ENCODE measurements at places on chromosomes 5 and 9. TPM values are rescaled to one million over a fixed set of nuclear protein-coding genes. Genes with fewer than 3 reads are reported as not detected.

GRCh38 chr5:163193886-163194285 lies 243.5 kb upstream of the CCNG1 start:
- DNase-seq, result no peak

GRCh38 chr5:90434116-90434714 lies 24.7 kb upstream of the CETN3 start:
- no peak for DNase-seq

- DNase-seq, result no peak
Observed at GRCh38 chr9:29290516-29290915, 1717.2 kb upstream of the C9orf72 start.

DNA sequence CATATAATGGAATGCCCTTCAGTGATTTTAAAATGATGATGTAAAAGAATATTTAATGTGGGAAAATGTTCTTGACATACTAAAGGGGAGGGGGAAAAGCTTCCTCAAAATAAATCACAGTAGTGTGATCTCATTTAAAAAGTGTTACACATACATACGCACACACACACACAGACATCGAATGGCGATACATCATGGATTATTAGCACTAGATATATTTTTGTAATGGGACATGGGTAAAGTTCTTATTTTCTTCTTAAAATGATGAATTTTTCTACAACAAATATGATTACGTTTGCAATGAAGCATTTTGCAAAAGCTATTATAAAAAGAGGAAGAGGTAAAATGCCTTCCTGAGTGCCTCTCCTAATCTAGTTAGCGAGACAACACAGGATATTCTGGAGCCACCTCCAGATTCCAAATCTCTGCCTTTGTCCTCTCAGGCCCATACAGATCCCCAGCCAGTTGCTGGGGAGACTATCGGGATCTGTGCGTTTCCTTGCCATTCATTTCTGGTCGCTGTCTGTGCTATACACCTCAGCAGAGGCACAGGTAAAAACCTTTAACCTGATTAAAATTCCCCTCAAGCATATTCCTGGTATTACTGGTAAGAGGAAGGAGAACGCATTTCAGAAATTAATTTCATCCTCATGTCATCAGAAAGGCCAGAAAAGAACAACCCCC lies 69.6 kb downstream of the SLC28A3 start:
- no peak for DNase-seq

DNA sequence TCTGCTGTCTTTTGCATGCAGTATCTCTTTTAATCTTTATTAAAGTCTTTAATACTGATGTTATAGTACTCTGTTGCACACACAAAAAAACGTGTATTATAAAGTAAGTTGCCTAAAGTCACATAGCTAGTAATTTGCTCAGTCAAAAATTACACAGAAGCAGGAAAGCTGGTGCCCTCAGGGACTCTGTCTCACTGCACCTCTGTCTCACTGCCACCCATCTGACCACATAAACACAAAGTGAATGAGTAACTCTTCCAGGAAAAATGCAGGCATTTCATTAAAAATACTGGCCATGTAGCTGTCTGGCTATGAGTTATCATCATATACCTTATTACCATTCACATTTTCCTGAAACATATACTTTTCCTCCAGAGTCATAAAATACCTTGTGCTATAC lies 591.7 kb downstream of the CSNK1G3 start:
- DNase-seq, result no peak

GRCh38 chr5:55226934-55227663 lies at the start of gene MCIDAS:
TSS of gene MCIDAS (minus strand) at chr5:55227315. CDS start at chr5:55227138, 177 bp downstream.
- DNase-seq, result no peak

DNA sequence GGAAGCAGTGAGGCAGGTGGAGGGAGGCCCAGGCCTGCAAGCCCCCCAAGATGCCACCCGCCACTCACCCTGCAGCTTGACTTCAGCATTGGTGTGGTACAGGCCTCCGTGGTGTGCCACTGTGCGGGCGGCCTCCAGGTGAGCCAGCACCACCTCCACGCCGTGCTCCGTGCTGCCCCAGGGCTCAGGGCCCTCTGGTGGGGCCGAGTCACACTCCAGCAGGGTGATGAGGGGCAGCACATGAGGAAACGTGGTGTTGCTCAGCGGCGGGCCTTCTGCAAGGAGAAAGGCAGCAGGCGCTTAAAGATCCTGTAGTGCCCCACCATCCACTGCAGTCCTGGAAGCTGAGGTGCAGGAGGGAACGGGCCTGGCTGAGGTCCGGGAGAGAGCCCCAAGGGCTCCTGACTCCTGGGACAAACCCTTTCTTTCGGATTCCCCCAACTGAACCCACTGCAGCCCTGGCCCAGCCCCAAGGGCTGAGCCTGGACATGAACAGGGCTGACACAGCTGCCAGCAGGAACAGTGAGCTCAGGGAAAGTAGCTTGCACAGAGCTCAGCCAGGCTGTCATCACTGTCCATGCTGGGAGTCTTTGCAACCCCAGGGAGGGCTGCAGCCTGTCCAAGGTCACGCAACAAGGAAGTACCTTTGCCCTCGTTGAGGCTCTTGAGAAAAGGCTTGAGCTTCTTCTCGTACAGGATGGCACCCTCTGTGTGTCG lies 4.7 kb upstream of the TOR2A start:
- DNase-seq, result no peak

GRCh38 chr9:130895481-130896232 lies 955 bp downstream of the QRFP start:
- no peak for DNase-seq

- DNase-seq, result no peak
Observed at GRCh38 chr5:170338933-170339779, 41.6 kb upstream of the LCP2 start.

DNA sequence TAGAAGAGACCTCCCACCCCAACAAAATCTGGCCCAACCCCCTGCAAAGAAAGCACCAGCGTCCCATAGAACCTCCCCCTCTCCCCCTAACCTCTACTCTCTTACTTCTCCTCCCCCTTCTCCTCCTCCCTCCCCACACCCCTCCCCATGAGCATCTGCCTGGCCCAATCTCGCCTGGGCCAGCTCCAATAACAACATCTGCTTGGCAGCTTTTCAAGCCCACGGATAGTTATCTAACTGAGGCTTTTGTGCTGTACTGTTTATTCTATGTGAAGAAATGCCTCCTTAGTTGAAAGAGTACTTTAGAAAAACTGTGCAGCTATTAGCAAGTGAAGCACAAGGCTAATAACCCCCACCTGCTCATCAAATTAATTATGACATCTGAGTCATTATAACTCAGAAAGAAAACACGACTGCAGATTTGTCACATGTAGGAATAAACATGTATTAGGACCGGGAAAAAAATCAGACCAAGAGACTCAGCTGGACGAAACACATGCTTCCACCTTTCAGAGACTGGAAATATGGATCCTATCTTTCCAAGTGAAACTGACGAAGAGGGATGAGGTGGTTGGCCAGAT lies 42.8 kb downstream of the NFIB start:
- DNase-seq, result no peak

- no peak for DNase-seq
Observed at GRCh38 chr5:171371326-171371725, 16.3 kb upstream of the NPM1 start.

- DNase-seq, result no peak
Observed at GRCh38 chr9:33222031-33222430, 17.9 kb upstream of the SPINK4 start.

The ARL10 gene
- 14.8 TPM for total RNA-seq

DNA sequence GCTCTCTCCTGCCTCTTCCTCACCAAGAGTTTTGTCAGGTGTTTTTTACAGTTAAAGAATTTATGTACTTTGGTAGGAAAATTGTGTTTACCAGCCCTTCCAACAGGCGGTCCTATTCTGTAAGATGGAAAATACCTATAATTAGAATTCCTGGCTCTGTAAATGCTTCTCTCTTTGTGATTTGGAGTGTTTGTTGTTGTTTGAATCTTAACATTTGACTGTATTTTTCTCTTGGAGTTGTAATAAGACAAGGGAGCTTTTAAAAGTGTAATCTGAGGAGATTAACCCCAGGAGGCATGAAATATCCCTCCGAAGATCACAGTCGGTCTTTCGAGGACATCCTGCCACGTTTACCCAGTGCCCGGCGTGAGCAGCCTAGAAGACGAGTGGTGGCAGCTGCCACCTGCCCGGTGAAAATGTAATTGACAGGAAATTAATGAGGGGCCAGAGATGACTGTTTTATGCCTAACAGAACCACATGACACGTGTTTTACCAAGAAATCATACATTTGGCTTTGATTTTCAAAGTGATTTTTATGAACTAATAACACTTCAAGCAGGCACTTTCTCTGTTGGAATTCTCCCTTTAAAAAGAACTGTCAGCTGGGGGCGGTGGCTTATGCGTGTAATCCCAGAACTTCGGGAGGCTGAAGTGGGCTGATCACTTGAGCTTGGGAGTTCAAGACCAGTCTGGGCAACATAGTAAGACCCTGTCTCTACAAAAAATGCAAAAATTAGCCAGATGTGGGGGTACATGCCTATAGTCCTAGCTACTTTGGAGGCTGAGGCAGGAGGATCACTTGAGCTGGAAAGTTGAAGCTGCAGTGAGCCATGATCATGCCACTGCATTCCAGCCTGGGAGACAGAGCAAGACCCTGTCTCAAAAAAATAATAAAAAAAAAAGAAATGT lies 20.0 kb downstream of the ANKRD33B start:
- DNase-seq, result no peak

The KCNMB1 gene
- 20.1 TPM for total RNA-seq

- no peak for DNase-seq
Observed at GRCh38 chr9:134948149-134948548, 30.4 kb upstream of the FCN1 start.

GRCh38 chr9:2469681-2470221 lies 151.8 kb upstream of the VLDLR start:
- no peak for DNase-seq

GRCh38 chr9:36164372-36164771 lies 4.8 kb upstream of the CCIN start:
- DNase-seq, result no peak

The CERCAM gene
- 120 TPM for total RNA-seq
